ENCODE measurements at places on chromosomes 12 and 14.

DNA sequence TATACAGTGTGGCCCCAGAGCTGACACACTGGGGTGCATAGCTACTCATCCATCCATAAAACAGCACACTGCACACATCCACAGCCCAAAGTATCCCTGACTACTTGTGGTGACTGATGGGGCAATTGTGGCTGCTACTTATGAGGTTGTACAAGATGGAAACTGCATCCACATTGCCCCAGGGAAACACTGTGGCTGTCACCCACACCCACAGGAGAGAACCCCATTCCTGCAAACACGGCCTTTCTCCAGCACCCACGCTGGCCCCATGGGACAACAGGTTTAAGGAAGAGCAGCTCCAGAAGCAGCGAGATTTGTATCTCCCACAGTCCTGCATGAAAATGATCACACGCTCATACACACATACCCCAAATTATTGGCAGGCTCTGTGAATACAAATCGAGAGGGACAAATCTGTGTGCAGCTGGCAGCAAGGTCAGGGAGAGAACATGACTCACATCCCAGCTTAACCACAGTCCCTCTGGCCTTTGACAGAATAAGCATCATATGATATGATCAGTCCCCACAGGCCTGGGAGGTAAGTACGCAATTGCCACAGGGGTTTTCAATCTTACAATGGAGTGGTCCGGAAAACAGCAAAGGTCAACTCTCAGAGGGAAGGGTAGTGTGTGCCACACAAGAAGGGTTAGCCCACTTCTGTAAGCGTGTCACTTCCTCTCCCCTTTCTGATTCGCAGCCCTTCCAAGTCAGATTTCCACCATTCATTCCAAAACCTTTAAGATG, 61.9 kb downstream of the ESR2 start:
- DNase-seq: no peak

DNA sequence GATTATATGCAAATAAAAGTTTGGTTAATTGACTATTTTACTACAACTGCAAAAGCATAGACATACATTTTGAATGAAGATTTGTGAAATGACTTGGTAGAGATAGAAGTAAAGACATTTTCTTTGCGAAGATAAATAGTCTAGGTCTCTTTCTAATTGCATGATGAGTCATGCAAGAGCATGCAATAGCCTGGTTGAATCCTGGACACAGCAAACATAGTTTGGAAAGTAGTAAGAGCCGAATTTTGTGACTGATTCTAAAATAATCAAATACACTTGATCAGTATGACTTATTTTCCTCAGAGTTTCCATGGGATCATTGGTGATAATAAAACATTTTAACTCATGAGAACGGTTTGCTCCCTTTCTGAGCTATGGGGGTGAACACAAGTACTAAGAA, 27.7 kb upstream of the CAND1 start:
- DNase-seq: no peak

DNA sequence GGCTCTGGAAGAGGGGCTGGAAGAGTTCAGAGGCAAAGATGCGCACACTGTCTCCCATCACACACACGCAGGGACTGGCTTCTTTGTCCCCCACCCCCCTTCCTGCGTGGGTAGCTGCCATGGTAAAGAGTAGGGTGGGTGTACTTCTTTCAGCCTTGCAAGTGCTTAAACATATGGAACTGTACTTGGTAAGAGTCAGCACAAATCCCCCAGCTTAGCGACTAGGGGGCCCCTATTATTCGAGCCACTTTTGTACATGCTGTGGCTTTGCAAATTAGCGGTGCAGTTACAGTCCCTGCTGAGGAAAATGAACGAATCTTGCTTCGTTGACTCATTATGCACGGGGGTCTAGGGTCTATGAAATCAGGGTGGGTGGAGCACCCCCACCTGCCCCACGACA, 123.8 kb downstream of the AACS start:
- no peak for DNase-seq

- DNase-seq: no peak
Observed at GRCh38 chr14:86243158-86243557, 713.2 kb downstream of the FLRT2 start.

- DNase-seq: no peak
Observed at GRCh38 chr12:54504550-54504949, 7.0 kb downstream of the NCKAP1L start.

DNA sequence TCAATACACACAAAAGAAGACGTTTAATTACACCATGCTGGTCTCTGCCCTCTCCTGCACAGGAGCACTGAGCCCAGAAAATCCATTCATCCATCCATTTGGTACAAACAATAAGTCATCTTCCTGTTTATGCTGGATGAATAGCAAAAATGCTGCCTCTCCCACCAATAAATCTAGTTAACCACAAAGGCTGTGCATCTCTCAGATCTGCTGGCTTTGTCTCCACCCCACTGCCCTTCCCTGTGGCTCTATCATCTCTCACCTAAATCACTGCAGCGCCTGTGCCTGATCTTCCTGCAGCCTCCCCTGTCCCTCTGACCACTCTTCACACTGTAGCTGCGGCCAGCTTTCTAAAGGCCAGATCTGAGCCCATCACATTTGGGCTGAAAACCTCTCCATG, 72.9 kb upstream of the DDX11 start:
- DNase-seq: no peak

GRCh38 chr14:104446611-104447010, 133.0 kb upstream of the C14orf180 start:
- DNase-seq: no peak

DNA sequence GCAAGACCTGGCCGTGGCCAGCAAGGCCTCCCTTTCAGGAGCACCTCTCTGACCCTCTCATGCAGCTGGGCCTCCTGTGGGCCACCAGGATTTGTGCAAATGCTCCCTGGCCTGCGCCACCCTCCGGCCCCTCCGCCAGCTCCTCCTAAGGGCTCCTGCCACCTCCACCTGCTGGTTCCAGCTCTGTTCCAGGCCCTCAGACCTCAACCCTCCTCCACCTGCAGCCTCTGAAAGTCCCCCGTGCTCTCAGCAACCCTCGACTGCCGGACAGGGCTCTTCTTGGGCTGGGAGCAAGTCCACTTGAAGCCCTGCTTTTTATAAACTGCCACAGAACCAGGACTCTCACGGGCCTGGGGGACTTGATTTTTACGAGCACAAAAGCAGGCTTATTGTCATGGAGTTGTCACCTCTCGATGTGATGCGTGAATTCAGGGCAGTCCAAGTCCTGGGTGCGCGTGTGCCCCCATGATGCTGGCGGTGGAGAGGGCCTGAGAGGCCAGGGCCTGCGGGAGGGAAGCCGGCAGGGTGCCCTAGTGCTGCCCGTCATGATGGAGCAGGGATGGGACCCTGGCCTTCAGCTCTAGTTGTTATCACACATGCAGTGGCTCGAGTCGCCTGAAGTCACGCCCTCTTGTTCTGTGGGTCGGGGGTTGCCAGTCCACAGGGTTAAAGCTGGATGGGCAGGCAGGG, 9.1 kb downstream of the TEDC1 start:
- DNase-seq: no peak

DNA sequence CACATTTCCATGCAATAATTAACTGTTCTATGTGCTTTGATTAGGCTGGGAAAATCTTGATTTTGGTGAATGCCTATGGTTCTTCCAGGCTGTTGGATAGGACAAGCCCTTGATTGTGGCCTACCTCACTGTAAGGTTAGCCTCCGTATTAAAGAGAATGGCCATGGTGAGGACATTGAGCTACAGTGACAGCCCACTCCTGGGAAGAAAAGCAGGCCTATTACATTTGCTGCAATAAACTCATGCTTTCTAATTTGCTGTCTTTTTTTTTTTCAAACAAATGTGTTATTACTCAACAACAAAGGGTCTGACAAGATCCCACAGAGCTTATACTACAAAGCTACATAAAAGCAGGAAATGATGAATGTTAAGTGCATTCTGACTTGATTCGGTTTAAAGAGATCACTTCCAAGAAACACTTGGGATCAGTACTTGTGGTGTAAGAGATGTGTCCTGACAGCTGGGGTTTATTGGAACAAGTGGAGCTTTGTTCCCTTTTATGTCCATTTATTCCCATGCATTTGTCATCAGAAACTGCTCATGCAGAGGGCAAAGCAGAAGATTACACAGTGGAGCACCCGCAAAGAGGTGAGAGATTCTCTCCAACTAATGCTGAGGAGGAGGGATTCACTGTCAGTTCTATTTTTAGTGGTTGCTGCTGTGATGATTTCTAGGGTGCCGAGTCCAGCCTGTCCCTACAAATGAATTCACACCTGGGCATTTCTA, 29.1 kb upstream of the KCNK10 start:
- no peak for DNase-seq

DNA sequence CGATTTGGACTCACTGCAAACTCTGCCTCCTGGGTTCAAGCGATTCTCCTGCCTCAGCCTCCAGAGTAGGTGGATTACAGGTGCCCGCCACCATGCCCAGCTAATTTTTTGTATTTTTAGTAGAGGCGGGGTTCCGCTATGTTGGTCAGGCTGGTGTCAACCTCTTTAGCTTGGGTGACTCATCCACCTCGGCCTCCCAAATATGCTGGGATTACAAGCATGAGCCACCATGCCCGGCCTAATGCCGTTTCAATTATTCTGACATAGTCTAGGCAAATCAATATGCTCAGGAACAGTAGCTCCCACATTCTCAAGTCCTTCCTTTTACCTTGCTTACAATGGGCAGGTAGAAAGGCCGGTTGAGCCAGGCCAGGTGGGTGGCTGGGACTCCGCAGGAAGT, 82.0 kb upstream of the EEA1 start:
- DNase-seq: no peak

DNA sequence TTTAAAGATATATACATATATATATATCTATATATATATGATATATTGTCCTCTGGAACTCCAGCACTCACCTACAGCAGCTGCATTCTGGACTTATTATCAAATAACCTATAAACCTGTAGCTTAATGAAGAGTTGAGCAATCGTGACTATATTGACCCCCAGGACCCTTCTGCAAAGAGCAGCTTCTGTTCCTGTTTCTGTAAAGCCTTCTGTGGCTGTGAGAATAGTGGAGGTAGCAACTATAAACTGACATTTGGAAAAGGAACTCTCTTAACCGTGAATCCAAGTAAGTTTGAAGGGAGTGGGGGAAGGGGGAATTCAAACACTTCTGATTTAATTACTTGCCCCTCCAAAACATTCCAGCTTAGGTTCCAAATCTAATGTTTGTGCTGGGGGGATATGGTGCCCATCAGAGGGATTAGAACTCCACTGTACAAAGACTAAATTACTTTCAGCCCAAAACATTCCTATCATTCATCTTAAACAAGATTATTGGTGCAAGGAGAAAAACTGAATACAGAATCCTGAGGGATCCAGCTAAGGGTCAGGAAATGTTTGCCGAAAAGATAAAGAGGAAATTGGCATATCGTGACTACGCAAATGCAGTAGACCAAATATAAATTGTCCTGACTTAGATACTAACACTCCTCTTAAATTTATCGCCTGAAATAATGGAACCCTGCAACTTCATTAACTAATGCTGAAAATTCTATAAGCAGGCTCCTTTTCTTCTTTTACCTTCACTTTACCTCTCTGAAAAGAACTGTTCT, 106.1 kb downstream of the DAD1 start:
- no peak for DNase-seq

DNA sequence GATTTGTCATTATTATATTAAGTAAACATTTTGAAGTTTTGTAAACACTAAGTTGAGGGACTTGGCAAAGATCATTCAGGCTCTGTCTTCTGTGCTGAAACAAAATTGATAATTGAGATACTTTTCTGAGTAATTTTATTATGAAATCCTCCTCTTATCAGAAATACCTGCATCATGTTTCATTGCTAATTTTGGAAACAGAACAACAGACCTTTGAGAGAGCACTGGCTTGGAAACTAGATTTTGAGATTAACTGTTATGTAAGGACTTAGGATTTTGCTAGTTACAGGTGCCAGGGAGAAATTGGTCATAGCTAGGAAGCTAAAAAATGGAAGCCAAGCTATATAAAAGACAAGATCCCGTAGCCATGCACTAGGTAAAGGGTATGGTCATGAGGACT, 201.7 kb upstream of the DCN start:
- no peak for DNase-seq

GRCh38 chr12:45914090-45914489, 76.3 kb downstream of the SCAF11 start:
- no peak for DNase-seq

GRCh38 chr12:51062631-51063397, 14.7 kb downstream of the LETMD1 start:
- DNase-seq: no peak

GRCh38 chr14:73238424-73238852, 1.1 kb downstream of the PAPLN start:
- no peak for DNase-seq

- DNase-seq: peak; percentile 19
Observed at GRCh38 chr12:15858353-15858752, 23.8 kb upstream of the STRAP start.

- DNase-seq: no peak
Observed at GRCh38 chr12:113299619-113300237, 35.2 kb downstream of the SLC8B1 start.

DNA sequence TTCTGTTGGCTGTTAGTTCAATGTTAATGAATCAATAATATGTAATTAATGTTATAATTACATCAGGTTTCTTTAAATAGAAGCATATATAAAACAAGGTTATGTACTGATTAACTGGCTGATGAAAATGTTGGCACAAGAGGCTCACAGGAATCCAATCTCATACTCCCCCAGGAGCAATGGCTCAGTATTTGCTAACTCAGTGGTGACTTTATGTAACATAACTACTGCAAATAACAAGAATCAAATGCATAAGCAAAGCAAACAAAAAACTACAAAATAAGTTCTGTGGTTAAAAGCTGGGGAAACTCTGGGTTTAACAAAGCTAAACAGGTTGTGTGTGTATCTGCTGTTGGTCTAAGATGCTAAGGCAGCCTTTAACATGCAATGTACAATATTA, 27.7 kb upstream of the BBS10 start:
- no peak for DNase-seq

DNA sequence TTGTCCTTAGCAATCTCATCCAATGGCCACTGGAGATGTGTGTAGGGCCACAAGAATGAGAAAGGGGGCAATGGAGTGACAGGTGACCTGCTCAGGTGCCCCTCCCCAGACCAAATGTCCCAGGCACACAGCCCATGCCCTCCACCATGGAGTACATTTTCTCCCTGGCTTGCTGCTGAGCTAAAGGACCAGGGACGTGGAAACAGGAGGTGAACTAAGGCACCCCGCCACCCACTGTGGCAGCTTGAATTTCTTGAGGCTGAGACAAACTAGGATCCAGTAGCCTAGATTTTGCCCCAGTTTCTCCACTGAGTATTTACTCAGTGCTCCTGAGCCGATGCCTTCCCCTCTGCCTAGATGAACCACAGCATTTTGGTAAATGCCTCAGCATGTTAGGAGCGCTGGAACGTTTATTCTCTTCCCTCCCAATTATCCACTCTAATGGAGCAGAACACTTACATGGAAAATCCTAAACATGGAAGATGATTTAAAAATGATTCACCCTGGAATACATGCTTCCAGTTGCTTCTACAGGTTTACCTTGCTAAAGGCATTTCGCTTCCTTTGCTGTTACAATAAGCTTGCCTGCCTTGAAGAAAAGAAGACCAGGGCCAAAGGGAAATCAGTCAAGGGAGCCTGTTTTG, 198.0 kb downstream of the ZFP36L1 start:
- DNase-seq: no peak

All from Jurkat, Clone E6-1 (cell line).